Left lung (tissue), 14 donors: ENCODE measurements at places on chromosomes 1 and 21.

DNA sequence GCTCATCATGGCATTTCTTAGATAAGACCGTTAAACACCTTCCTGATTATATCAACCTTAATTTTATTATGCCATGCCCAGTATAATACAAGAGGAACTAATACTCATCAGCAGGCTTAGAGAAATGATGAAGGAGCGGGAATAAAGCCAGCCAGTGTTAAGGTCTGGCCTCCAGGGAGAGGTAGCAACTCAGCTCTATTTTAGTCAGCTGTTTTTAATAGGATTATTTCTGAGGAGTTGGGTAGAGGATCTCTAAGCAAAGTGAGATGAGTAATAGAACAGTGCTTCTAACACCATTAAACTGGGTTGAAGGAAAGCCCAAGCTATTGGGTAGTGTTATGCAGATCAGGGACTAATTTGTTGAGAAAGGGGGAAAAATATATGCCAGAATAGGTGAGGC is 921.5 kb downstream of the TTLL7 start:
- DNase-seq: no peak

DNA sequence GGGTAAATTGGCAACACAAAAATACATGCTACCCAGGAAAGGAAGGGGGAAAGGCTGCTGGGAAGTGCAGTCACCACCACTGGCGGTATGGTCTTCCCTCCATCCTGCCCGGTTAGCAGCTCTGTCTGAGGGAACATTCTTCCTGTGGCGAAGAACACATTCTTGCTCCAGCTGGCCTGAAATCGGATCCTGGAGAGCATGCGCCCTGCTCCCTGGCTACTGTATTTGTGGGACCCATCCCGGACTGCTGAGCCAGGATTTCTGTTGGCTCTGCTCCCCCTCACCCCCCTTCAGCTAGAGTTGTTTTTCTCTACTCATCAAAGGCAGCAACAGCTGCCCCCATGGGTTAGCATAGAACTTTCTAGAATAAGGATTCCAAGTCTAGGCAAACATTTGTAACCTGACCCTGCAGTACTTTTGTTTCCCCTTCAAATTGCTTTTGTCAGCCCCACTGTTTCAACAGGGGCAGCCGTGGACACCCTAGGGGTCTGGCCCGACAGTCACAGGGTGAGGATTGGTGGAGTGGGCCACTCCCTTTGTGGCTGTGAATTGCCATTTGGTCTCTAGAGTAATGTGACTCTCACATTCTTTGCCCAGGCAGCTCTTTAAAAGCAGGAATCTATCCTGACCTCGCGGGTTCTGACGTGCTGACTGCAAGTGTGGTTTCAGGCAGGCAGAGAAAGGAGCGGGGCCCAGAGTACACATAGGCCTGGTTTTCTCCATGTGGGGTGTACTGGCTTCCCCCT is 157.7 kb downstream of the TOMM20 start:
- DNase-seq: peak; percentile 37

DNA sequence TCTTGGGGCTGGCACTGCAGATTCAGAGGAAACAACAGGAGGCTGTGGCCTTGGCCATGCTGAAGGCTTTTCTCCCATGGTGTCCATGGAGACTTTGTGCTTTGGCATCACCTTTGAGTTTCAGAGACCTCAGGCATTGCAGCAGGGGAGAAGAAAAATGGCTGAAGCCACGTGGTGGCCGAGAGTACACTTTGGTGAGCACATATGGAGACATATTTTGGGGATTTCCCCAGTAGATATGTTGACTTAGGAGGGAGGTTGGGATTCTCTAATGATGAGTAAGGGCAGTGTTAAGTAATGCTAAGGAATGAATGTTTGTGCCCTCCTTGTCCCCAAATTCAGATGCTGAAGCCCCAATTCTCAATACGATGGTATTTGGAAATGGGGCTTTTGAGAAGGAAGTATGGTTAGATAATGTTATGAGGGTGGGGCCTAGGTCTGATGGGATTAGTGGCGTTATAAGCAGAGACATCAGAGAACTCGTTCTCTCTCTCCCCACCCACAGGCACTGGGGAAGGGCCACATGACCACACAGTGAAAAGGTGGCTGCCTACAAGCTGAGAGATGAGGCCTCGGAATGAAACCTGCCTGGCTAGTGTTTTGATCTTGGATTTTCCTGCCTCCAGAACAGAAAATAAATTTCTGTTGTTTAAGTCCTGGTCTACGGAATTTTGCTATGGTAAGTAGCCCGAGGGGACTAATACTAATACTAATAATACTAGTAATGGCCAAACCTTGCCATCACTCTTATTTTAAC is 98.6 kb downstream of the TBX19 start:
- DNase-seq: no peak

DNA sequence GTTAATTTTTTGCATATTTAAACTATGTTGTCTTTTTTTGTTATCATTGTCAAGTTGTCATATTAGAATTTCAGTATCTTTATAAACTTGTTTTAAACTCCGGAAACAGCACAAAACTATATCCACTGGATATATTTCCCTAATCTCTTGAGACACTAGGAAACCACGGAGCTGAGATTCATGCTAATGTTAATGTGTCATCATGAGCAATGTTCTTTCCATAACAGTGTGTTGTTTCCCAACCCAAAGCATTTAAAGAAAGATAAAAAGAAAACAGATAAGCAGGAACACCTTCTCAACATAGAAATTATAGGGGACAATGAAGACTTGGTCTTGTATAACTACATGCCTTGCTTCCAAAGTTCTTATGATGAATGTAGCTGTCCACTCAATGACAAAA is 626.2 kb upstream of the TMPRSS15 start:
- DNase-seq: no peak

- no peak for DNase-seq
These were observed 41.6 kb upstream of the SEC16B start for GRCh38 chr1:178011465-178011828.

DNA sequence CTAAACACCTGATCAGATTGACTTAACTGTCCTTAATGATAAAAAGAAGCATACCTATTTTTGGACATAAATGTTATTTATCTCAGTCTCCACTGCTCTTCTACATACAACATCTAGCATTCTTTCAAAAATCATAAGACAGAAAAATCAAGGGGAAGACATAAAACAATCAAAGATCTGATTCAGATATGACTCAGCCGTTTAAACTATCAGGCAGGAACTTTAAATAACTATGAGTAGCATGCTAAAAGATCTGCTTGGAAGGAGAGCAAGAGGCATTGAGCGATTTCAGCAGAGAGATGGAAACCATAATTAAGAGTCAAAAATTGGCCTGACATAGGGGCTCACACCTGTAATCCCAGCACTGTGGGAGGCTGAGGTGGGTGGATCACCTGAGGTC is 27.2 kb upstream of the SLC22A15 start:
- DNase-seq: no peak

GRCh38 chr21:38825269-38825668 is 19.5 kb downstream of the ETS2 start:
- no peak for DNase-seq

DNA sequence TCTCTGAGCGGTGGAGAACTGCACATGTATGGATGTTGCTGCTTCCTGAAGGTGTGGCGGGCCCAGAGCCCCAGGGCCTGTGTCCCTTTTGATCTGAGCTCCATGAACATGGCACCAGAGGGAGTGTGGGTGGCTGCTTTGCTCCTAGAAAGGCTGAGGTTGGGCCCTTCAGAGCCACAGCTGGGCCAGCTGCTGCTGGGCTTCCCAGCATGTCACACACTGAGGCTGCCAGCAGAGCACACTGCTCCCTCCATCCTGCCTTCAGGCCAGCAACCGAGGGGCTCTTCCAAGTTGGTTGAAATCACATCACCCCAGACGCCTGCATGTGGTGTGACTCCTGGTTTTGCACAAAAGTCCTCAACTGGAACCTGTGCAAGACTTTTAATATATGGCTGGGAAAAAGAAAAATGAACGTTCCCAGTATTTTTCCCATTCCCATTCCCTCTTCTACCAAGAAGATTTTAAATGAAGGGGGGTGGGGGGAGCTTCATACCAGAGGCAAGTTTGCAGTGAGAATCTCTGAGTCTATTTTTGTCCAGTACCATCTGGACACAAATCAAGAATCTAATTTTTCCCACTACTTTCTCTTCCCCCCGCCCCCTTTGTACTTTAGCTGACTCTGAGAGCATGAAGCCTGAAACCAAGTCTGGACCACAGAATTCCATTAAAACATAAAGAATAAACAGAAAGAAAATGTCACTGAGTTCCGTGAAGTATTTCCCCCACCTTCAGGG is 26.2 kb upstream of the NGF start:
- no peak for DNase-seq

- no peak for DNase-seq
These were observed 146.0 kb upstream of the JUN start for GRCh38 chr1:58929671-58930325.

- no peak for DNase-seq
These were observed 230.1 kb upstream of the RAB4A start for GRCh38 chr1:229040630-229041358.

- no peak for DNase-seq
These were observed 30.0 kb upstream of the NRDC start for GRCh38 chr1:51908499-51908898.

- DNase-seq: no peak
These were observed 7.6 kb upstream of the TFF1 start for GRCh38 chr21:42373908-42374455.

DNA sequence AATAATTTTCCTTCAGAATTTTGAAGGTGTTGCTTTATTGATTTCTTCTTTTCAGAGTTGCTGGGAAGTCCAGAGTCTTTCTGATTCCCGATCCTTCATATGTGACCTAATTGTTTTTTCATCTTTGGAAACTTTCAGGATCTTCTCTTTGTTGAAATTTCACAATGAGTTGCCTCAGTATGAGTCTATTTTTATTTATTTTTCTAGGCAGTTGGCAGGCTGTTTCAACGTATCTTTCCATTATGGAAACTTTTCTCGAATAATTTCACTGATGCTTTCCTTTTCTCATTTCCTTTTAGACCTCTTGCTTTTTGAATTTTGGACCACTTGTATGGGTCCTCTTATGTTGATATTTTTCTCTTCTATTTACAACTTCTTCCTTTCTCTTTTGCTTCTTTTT is 354.3 kb downstream of the TGFB2 start:
- no peak for DNase-seq

DNA sequence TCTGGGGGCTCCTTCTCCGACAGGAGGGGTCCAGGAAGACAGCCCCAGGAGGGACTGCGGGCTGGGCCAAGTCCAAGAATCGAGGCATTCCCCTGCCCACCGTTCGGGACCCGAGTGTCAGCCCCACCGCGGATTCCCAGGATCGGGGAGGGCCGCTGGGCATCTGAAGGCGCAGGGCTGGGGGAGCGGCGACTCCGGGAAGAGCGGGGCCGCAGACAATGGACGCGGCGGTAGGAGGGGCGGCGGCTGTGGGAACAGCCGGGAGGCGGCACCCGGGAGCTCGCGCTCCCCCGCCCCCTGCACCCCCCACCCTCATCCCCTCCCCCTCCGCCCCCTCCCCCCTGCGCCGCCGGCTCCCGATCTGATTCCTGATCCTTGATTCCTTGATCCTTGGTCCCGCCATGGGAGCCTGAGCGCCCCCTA is at the start of gene VANGL2:
Gene VANGL2, plus strand, starts transcription at position 342 of the 423 bp plus-strand sequence. CDS start 15,274 bp downstream, outside the sequence.
- DNase-seq: peak; percentile 72

DNA sequence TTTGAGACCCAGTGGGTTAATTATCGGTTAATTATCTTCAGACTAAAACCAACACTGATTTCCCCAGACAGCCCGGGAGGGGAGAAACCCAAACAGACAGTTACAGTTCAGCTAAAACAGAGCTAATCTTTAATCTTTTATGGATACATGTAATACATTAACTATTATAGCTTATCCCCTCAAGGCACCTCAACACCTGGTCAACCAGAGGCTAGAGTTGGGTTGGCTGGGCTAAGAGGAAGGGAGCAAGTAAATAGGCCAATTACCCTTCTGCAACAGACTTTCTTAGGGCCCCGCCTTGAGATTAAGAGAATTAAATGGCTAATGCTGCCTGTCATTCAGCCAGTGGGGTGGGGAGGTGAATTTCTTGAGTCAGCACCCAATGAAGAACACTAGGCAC is 6.6 kb upstream of the MED18 start:
- DNase-seq: no peak

DNA sequence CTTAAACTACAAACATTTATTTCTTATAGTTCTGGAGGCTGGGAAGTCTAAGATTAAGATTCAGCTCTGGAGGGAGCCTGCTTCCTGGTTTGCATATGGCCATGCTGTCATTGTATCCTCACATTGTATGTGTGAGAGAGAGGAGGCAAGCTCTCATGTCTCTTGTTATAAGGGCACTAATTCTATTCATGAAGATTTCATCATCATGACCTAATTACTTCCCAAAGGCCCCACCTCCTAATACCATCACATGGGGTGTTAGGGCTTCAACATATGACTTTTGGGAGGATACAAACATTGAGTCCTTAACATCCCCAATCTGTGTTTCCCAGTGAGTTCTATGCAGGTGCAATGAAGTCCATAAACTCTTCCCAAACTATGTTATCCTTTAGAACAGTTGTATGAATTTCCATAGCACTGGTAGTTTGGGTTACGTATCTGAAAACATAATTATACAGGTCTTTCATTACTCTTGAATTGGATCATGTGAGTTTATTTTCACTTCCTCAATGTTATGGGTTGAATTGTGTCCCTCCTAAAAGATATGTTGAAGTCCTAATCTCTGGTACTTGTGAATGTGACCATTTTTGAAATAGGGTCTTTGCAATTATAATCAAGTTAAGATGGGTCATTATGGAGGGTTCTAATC is 124.2 kb downstream of the RUNX1 start:
- DNase-seq: no peak

- no peak for DNase-seq
These were observed 4.9 kb downstream of the ADAMTSL4 start for GRCh38 chr1:150554086-150554452.

- no peak for DNase-seq
These were observed 5.3 kb downstream of the SKI start for GRCh38 chr1:2233468-2233867.

GRCh38 chr1:78075621-78076020 is 29.9 kb downstream of the GIPC2 start:
- no peak for DNase-seq
